ENCODE measurements at places on chromosomes 16 and 17. TPM values are rescaled to one million over a fixed set of nuclear protein-coding genes. Genes with fewer than 3 reads are reported as not detected.

GRCh38 chr17:76844485-76844829 lies 23.7 kb upstream of the MGAT5B start:
- H3K36me3 ChIP-seq, result no peaks in the 10 kb centered on the region
- H3K27me3 ChIP-seq, result peaks cover 15% of the 10 kb centered on the region
- DNase-seq, result no peak
- no peak overlapping the region for H3K4me3 ChIP-seq

GRCh38 chr17:63847525-63848249 lies 5.2 kb upstream of the SMARCD2 start:
- no peaks in the 10 kb centered on the region for H3K36me3 ChIP-seq
- peaks cover 28% of the 10 kb centered on the region for H3K4me1 ChIP-seq
- H3K4me3 ChIP-seq, result no peak overlapping the region
- DNase-seq, result peak; percentile 70

- no peaks in the 10 kb centered on the region for H3K27me3 ChIP-seq
- no peaks in the 10 kb centered on the region for H3K36me3 ChIP-seq
- no peak overlapping the region for H3K4me3 ChIP-seq
- no peaks in the 10 kb centered on the region for H3K4me1 ChIP-seq
Observed at GRCh38 chr17:38996660-38997337, 29.6 kb upstream of the FBXO47 start.

DNA sequence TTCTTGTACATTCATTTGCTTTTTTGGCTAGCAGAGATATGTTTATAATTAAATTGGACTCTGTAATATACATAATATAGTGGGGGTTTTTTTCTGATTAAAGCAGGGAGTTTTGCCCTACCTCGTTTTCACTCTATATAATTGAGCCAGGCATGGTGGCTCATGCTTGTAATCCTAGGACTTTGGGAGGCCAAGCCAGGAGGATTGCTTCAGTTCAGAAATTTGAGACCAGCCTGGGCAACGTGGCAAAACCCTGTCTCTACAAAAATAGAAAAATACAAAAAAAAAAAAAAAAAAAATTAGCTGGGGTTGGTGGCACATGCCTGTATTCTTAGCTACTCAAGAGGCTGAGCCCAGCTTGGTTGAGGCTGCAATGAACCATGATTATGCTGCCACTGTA lies 42.2 kb downstream of the PAFAH1B1 start:
- H3K27ac ChIP-seq, result no peak overlapping the region
- no peaks in the 10 kb centered on the region for H3K27me3 ChIP-seq
- H3K4me1 ChIP-seq, result peaks cover 24% of the 10 kb centered on the region
- H3K4me3 ChIP-seq, result no peak overlapping the region
- no peak for DNase-seq

DNA sequence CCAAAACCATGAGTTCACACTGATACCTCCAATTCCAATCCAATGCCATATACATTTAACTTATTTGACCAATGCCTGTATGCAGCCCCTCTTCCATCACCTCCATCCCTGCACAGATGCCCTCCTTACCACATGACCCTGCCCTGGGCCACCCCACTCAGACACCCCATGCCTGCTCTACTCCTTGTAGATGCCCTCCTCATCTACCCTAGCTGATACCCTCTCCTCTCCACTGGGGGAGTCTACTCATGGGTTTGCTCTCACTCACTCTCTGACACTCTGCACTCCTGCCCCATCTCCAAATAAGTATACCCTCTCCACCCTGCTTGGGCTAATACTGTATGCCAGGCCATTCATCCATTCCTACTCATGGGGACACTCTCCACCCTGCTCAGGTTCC lies 16.0 kb upstream of the CMTM4 start:
- no peaks in the 10 kb centered on the region for H3K36me3 ChIP-seq
- DNase-seq, result peak; percentile 30
- H3K4me1 ChIP-seq, result no peaks in the 10 kb centered on the region
- H3K4me3 ChIP-seq, result no peak overlapping the region
- H3K27ac ChIP-seq, result no peak overlapping the region

MRPL28 gene
- 95.9 TPM for polyA plus RNA-seq

ABCC3 gene
- 12.3 TPM for polyA plus RNA-seq

OR1A1 gene
- polyA plus RNA-seq, result not detected

KRTAP4-9 gene
- not detected for polyA plus RNA-seq

- H3K27me3 ChIP-seq, result peaks cover 59% of the 10 kb centered on the region
- no peak for DNase-seq
- peaks cover 10% of the 10 kb centered on the region for H3K4me1 ChIP-seq
Observed at GRCh38 chr17:76969598-76970172, 101.5 kb downstream of the MGAT5B start.

DNA sequence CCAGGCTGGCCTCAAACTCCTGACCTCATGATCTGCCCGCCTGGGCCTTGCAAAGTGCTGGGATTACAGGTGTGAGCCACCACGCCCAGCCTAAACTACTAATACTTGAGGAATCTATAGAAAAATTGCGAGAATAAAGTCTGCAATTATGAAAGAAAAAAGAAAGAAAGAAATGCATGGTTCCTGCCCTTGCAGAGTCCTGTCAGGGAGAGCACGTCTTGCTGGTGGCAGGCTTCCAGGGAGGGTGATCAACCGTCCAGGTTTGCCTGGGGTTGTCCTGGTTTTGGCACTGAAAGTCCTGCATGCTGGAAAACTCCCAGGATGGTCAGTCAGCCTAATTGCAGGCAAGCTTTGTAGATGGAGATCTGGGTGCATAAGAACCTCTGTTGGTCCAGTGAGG lies 21.5 kb upstream of the KIFC3 start:
- H3K4me3 ChIP-seq, result no peak overlapping the region
- no peaks in the 10 kb centered on the region for H3K36me3 ChIP-seq
- no peaks in the 10 kb centered on the region for H3K27me3 ChIP-seq
- no peak for DNase-seq

GRCh38 chr16:4690946-4691665 lies 2.3 kb upstream of the NUDT16L1 start:
- H3K27ac ChIP-seq, result no peak overlapping the region
- H3K4me3 ChIP-seq, result no peak overlapping the region
- peaks cover 31% of the 10 kb centered on the region for H3K4me1 ChIP-seq
- DNase-seq, result peak; percentile 63
- H3K27me3 ChIP-seq, result no peaks in the 10 kb centered on the region

DNA sequence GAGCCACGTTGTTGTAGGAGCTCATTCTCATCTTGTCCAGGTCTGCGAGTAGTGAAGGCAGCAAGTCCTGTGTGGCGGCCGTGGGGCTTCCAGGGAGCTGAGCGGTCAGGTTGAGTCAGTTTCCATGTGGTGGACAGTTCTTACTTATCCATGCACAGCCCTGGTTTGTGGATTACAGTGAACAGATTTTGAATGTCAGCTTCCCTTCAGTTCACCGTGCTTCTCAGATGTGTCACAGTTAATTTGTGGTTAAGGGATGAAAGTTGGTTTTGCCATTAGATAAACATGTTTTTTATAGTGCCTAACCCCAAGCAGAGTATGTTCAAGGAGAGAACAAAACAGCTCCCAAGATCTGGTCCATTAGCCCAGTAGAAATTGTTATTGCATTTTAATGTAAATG lies 103.1 kb downstream of the RPTOR start:
- H3K4me1 ChIP-seq, result peaks cover 27% of the 10 kb centered on the region
- H3K4me3 ChIP-seq, result no peak overlapping the region
- no peak for DNase-seq
- H3K27ac ChIP-seq, result no peak overlapping the region
- H3K36me3 ChIP-seq, result no peaks in the 10 kb centered on the region

DNA sequence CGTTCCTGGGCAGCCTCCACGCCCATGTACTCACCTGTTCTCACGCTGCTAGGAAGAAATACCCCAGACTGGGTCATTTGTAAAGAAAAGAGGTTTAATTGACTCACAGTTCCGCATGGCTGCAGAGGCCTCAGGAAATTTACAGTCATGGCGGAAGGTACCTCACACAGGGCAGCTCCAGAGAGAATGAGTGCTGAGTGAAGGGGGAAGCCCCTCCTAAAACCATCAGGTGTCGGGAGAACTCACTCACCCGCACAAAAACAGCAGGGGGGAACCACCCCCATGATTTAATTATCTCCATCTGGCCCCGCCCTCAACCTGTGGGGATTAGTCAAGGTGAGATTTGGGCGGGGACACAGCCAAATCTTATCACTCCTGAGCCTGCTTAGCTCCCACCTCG lies 18.2 kb downstream of the RAB40C start:
- peaks cover 7% of the 10 kb centered on the region for H3K4me1 ChIP-seq
- no peak for DNase-seq
- H3K27ac ChIP-seq, result no peak overlapping the region
- H3K36me3 ChIP-seq, result no peaks in the 10 kb centered on the region

DNA sequence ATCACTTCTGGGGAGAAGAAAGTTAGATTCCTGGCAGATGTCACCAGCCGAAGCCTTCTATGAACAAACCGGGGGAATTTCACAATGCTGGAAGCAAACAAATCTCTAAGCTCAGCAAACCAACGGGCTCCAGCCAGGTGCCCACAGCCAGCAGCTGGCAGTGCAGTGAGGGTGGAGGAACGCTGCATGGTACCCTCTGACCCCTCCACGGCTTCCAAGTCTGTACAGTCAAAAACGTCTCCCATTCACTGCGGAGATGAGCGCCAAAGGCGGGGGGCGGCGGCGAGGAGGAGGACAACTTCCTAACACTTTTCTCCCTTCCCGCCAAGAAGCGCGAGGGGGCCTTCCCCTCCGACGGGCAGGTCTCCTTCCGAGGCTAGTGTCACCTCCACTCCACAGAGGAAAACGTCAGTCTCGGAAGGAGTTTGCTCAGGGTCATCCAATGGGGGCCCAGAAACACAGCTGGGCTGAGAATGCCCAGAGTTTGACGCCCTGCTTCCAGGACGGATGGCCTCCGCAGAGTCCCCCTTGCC lies 924 bp downstream of the ZNF598 start:
- peak overlapping the region; percentile 99 for H3K4me3 ChIP-seq
- no peak for DNase-seq
- H3K27ac ChIP-seq, result peak overlapping the region; percentile 89

- H3K4me3 ChIP-seq, result no peak overlapping the region
- no peaks in the 10 kb centered on the region for H3K4me1 ChIP-seq
- no peak for DNase-seq
- peaks cover 19% of the 10 kb centered on the region for H3K27me3 ChIP-seq
- H3K27ac ChIP-seq, result no peak overlapping the region
- no peaks in the 10 kb centered on the region for H3K36me3 ChIP-seq
Observed at GRCh38 chr16:51113236-51114125, 37.6 kb downstream of the SALL1 start.

DNA sequence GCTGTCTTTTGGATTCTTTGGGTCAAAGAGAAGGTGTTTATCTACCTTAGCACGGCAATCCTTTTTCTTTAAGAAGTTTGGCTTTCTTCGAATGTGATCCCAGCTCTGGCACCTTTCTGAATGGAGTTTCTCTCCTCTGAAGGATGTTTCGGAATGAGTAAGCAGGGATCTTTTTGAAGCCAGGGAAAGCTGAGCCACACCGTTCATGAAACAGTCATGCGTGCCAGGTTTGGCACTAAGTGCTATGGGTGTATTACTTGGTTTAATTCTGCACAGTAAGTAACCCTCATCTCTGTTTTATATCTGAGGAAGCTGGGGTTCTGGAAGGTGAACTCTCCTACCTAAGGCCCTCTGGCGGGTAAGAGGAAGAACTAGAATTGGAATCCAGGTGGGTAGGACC lies 234.5 kb downstream of the NTN1 start:
- DNase-seq, result no peak
- no peak overlapping the region for H3K4me3 ChIP-seq
- H3K4me1 ChIP-seq, result no peaks in the 10 kb centered on the region
- H3K27ac ChIP-seq, result no peak overlapping the region
- H3K27me3 ChIP-seq, result no peaks in the 10 kb centered on the region

- no peaks in the 10 kb centered on the region for H3K4me1 ChIP-seq
- no peak overlapping the region for H3K27ac ChIP-seq
- H3K36me3 ChIP-seq, result no peaks in the 10 kb centered on the region
Observed at GRCh38 chr16:80744856-80745255, 59.5 kb downstream of the CDYL2 start.

DNA sequence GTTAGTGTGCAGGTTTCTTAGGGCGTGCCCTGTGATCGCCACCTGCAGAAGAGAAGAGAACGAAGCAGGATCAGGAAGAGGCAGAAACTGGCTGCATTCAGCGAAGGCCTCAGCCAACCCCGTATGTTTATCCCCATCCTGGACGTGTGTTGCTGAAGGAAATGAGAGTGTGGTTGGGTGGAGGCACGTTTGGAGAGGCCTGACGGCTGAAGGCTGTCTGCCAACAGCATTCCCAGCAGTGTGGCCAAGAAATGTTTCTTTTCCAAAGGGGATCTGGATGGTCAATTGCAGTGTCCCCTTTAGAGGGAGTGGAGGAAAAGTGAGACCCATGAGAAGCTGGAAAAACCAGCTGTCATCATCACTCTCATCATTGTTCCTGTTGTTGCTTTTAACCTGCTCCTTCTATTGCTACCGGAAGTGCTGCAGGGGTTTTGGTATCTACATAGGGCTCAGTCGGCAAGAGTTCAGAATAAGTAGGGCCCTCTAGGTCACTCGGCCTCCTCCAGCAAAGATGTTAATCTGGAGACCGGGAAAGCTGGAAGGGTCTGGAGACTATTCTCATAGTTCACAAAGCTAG lies 46.5 kb upstream of the SLC47A1 start:
- no peak overlapping the region for H3K4me3 ChIP-seq
- no peaks in the 10 kb centered on the region for H3K27me3 ChIP-seq
- peak; percentile 73 for DNase-seq
- no peaks in the 10 kb centered on the region for H3K36me3 ChIP-seq

DNA sequence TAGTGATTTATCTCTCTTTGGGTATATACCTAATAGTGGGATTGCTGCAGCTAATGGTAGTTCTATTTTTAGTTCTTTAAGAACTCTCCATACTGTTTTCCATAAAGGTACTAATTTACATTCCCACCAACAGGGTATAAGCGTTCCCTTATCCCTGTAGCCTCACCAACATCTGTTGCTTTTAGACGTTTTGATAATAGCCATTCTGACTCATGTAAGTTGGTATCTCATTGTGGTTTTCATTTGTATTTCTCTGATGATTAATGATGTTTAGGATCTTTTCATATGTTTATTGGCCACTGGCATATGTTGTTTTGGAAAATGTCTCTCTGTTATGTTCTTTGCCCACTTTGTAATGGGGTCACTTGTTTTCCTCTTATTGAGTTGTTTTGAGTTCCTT lies 88.5 kb upstream of the ZNF267 start:
- no peaks in the 10 kb centered on the region for H3K27me3 ChIP-seq
- no peaks in the 10 kb centered on the region for H3K4me1 ChIP-seq
- H3K4me3 ChIP-seq, result no peak overlapping the region
- DNase-seq, result no peak
- no peaks in the 10 kb centered on the region for H3K36me3 ChIP-seq
- H3K27ac ChIP-seq, result no peak overlapping the region
